ENCODE measurements at places on chromosomes 6 and 20.

GRCh38 chr6:25186919-25187318, 92.3 kb upstream of the CARMIL1 start:
- DNase-seq, result no peak

GRCh38 chr6:25685251-25685650, 33.2 kb downstream of the SCGN start:
- DNase-seq, result no peak

DNA sequence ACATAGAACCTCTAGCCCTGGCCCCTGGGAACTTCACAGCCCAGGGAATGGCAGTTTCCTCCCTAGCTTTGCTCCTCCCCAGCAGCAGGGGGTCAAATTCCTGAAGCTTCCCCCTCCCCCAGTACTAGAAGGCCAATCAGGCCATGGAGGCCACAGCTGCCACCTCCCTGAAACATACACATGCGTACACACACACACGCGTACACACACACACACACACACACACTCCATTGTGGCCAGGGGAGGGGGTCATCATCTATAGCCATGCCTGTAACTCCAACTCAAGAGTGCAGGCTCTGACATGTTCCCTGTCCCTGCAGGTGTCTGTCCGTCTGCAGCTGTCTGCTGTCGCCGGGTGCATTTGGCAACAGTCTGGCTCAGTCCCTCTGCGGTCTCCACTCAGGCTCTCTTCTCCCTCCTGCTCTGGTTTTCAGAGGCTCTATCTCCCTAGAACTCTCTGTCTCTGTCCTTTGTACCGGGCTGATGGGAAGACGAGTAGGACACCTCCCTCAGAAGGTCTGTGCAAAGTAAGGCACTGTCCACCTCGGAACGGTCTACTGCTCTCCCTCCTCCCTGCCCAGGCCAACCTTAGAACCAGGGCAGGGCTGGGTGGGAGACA, 1.4 kb downstream of the LRFN2 start:
- no peak for DNase-seq

DNA sequence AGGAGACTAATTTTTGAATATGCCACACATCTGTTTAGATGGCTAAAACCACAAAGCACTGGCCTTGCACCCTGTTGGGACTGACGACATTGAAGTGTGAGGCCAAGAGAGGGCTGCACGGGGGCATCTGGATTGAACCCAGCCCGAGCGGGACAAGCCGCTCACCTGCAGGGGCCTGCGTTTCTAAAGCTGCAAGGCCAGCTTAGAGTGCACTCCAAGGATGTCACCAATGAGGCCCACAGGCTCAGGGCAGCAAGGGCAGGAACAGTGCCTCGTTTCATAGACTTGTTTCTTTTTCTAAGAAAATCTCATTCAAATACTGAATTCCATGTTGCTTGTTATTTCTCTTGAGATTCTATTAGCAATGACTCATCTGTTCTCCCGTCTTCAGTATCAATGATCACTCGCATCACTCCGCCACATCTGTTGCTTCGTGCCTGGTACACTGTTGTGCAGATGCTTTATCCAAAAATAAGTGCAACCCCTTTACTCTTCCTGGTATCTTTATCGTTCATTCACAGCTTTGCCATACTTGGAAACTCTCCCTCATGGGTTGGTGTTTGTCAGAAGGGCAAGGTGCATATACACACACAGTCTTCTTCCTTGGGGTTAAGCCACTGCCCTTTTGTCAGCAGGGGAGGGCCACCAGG, 120.1 kb downstream of the IRF4 start:
- DNase-seq, result no peak

GRCh38 chr20:47862574-47863240, 77.4 kb upstream of the SULF2 start:
- DNase-seq, result no peak

DNA sequence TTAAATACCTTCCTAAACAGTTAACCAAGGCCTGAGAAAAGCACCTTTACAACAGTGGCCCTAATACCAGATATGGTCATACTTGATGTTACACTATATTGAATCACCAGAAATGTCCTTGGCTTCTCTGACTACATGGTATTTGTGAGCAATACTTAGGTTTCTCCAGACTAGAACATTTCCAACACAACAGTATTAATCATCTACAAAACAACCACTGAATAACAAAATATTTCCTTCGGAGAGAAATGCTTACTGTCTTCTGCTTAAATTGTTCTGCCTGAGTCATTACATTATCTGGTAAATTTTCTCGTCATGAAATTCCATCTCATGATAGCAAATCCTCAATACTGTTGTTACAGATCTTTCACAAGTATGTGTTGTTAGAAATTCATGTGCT, 252.9 kb upstream of the RUNX2 start:
- no peak for DNase-seq

DNA sequence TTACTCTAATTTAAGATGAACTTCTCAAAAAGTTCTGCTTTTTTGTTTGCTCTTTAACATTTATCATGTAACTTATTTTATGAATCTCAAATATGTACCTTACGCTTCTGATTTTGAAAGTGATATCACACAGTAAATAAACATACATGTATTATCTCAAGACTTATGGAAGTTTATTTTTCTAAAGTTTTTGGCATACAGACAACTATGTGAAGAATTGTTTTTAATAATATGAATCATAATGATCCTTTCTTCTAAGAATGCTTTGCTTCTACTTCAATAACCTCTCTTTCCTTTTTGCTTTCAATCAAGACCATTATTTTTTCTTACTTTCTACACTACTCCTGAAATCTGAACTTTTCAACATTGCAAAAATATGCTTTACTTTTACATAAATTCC, 816.4 kb downstream of the EYS start:
- no peak for DNase-seq
